ENCODE measurements at places on chromosomes 7 and 10.
A peak's percentile ranks its signal among the peaks of the same experiment; 100 is the strongest.

GRCh38 chr10:109089779-109090178 is 833.5 kb downstream of the XPNPEP1 start:
- no peak for DNase-seq

GRCh38 chr7:91264924-91265681 is 870 bp downstream of the FZD1 start:
- peak; percentile 64 for DNase-seq

GRCh38 chr7:12469568-12469967 is 65.9 kb upstream of the VWDE start:
- DNase-seq: no peak

GRCh38 chr7:41103331-41103730 is 599.6 kb downstream of the INHBA start:
- peak; percentile 81 for DNase-seq

GRCh38 chr10:84293574-84294016 is 34.8 kb upstream of the CCSER2 start:
- DNase-seq: peak; percentile 83

- peak; percentile 0 for DNase-seq
These were observed 807 bp upstream of the MINPP1 start for GRCh38 chr10:87503886-87504285.

DNA sequence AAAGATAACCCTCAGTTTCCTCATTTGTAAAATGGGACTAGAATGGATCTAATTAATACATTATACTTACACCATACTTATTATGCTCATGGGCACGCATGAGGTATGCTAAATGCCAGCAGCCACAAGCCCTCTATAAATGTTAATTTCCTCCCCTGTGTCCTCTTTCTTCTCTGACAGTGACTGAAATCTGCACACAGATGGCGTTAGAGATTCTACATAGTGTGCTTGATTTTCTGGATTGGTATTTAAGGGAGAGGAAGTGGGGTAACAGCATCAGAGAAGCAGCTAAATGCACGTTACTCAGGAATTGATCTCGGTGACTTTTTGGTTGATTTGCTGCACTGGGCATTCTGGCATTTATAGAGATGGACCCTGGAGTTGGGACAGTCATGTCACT is 568.5 kb downstream of the CALN1 start:
- DNase-seq: peak; percentile 1

GRCh38 chr10:132742837-132743194 is 43.1 kb downstream of the NKX6-2 start:
- no peak for DNase-seq

GRCh38 chr10:2509081-2509531 is 558.2 kb upstream of the PFKP start:
- DNase-seq: no peak

DNA sequence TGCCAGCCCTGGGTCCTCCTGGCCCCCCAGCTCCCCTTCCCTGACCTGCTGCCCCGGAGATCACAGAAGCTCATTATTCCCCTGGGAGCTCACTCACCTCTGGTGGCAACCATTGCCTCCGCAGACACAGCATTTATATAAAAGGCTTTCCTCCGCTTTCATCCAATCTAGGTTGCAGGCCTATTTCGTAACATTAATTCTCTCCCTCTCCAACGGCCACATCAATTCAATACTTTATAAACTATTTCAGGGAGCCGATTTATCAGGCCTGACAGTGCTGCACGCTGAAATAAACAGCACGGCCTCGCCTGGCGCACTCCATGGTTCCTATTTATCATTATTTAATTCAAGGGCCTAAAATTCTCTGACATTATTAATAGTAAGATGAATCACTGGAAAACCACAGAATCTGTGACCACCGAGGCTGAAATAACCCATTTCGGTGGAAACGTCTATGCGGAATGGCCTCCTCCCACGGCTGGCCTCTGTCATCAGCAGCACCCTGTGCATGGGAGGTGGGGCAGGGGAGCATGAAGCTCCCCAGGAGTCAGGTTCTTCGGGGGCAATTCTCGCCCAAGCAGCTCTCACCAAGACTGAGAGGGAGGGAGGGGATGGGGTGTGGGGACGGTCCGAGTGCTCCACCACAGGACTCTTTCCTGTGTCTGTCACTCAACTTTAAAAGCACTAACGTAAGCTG is 249.3 kb upstream of the PFKP start:
- no peak for DNase-seq

- DNase-seq: no peak
These were observed 118.2 kb downstream of the LARP4B start for GRCh38 chr10:813286-813685.

GRCh38 chr10:67119651-67120050 is 193.8 kb downstream of the LRRTM3 start:
- DNase-seq: no peak

GRCh38 chr10:99582255-99582770 is 37.9 kb downstream of the SLC25A28 start:
- no peak for DNase-seq

DNA sequence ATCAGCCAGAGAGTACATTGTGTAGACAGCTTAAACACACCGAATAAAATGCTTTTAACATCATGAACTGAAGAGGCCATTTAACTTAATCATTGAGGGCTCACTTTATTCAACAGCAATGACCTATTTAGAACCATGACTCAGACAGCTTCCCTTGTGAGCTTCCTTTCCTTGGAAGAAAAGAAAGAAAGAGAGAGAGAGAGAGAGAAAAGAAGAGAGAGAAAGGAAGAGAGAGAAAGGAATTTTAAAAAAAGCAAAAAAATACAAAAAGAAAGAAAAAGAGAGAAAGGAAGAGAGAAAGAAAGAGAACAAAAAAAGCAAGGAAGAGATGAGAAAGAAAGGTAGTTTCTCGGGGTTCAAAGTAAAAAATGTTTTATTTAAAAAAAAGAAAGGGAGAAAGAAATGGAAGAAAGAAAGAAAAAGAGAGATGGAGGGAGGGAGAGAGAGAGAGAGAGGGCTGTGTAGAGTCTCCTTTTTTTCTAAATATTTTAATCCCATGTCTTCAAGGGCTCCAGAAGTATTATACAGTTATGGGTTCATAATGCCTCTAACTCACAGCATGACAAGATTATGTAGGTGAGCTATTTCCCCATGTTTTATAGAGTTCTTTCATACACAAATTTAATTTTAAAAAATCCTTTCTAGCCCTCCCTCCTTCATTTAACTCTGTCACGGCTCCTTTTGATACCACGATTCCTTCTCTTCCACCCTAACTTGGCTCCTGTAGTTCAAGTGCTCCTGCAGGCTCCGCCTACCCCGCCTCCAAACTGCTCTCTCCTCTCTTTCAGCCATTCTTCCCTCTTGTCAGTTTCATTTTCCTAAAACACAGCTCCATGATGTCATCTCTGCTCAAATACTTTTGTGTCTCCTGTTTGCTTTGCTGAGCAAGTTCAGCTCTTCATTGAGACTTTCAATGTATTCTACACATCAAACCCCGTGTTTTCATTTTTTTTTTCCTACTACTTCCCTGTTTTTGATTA is 85.5 kb downstream of the PRTFDC1 start:
- peak; percentile 90 for DNase-seq

- DNase-seq: no peak
These were observed 764.9 kb upstream of the MBL2 start for GRCh38 chr10:53537508-53537907.

- DNase-seq: no peak
These were observed 23.7 kb downstream of the ELMO1 start for GRCh38 chr7:37424995-37425394.

DNA sequence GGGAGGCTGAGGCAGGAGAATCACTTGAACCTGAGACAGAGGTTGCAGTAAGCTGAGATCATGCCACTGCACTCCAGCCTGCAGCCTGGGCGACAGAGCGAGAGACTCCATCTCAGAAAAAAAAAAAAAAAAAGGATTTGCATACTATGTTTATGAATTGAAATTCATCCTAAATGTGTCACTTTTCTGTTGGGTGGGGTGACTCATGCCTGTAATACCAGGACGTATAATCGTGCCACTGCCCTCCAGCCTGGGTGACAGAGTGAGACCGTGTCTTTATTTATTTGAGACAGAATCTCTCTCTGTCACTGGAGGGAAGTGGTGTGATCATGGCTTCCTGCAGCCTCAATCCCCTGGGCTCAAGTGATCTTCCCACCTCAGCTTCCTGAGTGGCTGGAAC is 5.8 kb downstream of the ZNF212 start:
- no peak for DNase-seq

DNA sequence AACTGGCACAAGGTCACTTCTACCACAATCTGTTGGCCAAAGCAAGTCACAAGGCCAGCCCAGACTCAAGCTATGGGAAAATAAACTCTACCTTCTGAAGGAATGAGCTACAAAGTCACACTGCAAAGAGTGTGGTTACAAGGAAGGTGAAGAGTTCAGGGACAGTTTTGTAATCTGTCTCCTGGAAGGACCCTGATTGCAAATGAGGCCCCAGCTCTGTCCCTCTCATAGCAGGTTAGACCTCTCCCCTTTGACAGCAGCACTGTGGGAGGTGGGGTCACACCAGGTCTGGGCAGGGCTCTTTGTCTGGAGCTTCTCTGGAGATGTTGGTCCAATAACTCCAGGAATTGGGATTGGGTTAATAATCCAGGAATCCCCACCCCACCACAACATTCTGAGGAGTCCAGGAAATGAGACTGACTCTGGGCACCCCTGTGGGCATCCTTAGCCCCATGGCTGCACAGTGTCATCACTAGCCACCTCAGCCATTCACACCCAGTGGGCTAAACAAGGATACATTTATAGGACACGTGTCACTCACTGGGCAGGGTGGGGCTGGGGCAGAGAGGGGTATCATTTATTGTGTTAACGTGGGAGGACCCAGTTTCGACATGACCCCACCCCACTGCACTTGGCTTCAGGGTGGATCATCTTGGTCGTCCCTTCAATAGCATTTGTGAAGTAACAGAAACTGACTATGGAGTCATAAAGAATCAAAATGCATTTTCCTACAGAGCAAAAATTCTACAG is 23.7 kb upstream of the C10orf105 start:
- no peak for DNase-seq

Measured in suppressor macrophage treated with lipopolysaccharide for 4 hours (primary cell).